ENCODE measurements at places on chromosomes 6 and 20. TPM values are rescaled to one million over a fixed set of nuclear protein-coding genes. Genes with fewer than 3 reads are reported as not detected.

ARG1 gene
- 0.30 TPM for total RNA-seq

OPN5 gene
- not detected for total RNA-seq

LAMA4 gene
- total RNA-seq = 47.1 TPM

ALDH5A1 gene
- 5.0 TPM for total RNA-seq

HLA-DOA gene
- 2.6 TPM for total RNA-seq

SLPI gene
- total RNA-seq = 306 TPM

DNA sequence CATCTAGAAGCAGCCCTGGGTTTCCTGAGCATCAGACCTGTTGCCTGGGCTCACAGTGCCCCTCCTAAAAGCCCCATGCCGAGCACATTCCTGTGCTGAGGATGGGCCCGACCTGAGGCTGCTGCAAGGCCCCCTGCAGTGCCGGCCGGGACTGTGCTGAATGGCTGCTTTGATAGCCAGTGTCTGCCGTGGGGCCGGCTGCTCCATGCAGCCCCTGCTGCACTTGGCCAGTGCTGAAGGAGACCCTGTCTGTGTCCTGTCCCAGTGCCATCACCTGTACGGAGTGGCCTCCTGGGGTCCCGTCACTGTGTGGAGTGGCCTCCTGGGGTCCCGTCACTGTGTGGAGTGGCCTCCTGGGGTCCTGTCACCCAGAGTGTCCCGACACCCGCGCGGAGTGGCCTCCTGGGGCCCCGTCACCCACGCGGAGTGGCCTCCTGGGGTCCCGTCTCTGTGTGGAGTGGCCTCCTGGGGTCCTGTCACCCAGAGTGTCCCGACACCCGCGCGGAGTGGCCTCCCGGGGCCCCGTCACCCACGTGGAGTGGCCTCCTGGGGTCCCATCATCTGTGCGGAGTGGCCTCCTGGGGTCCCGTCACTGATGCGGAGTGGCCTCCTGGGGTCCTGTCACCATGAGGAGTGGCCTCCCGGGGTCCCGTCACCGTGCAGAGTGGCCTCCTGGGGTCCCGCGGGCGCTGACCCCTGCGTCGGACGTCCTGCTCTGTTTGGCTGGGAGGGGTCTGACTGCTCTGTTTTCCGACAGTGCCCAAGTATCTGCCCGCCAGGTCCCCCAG, 7.0 kb downstream of the COL9A3 start:
- DNase-seq = no peak

GRCh38 chr6:52416629-52417151, 3.5 kb upstream of the EFHC1 start:
- no peak for DNase-seq

DNA sequence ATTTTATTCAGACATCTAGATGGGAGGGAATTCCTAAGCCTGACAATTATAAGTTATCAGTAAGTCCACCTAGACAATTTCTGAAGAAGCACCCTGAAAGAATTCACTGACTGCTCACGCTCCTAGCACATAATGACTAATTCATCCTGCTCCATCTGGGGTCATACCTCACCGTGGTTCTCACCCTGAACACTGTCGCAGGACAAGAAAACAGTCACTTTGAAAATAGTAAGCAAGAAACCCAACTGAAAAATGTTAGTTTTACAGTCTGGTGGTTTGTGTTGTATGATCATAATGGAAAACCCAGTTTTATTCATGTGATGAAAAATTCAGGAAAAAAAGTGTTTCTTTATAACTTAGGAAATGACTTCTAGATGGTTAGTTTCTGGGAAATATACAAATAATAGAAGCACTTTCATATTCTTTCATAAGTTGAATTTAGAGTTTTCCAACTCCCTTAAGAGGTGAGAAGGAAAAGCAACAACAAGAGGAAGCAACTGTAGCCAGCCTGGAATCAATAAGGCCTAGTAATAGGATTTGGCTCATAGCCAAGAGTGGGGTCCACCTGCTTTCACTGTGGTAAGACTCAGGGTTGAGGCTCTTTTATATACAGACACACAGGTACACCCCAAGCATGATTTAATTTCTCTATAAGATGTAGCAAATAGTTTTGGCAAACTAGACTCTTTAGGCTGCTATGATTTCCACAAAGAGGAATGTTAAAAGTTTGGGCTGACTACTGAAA, 94.1 kb downstream of the HIVEP2 start:
- DNase-seq = no peak

GRCh38 chr20:54668271-54669039, 193.1 kb downstream of the DOK5 start:
- DNase-seq = no peak

DNA sequence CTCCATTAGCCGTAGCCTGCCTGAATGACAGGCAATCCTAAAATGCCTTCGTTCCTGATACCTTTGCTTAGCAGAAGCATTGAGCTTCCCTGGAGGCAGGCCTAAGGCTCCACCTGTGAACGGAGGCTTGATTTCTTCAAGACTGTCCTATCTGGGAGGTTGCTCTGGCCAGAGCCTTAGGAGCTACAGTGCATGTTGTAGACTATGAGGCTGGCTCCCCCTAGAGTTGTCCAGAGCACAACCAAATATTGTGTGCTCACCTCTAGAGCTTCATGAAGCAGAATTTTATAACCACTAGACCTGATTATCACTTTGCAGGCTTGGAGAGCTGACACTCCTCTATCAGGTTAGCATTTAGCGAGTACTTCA, 217.8 kb downstream of the MAFB start:
- no peak for DNase-seq

DNA sequence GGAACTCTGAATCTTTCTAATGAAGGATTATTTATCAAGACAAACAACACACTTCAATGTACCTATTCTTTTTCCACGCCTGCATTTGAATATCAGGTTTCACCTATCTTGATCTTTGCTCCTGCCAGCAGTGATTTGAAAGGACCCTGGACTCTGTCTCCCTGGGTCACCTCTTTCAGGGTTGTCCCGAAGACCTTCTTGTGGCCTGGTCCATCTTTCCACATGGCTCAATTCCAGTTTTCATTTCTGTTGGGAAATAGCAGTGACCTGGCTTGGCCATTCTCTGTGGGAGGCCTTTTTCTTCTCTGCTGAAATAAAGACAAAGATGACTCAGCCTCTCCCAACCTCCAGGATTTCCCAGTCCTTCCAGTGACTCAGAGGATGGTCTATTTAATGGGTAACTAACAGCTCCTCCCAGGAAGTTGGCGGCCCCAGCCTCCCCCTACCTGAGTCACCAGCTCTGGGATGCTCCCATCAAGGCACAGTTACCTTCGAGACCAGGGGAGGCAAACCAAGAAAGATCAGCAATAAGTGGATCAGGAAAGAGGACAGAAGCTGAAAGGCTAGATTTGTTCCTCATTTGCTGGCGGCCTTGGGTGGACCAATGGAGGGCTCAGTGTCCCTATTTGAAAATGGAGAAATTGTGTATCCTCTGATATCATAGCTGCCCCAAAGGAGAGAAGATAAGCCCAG, 120.2 kb upstream of the RNF24 start:
- no peak for DNase-seq

- no peak for DNase-seq
Observed at GRCh38 chr20:7971536-7972280, 31.4 kb upstream of the HAO1 start.

- DNase-seq = no peak
Observed at GRCh38 chr6:18312368-18312767, 48.0 kb upstream of the DEK start.

- no peak for DNase-seq
Observed at GRCh38 chr6:38935051-38935450, 113.5 kb upstream of the GLP1R start.

GRCh38 chr20:39210341-39211036, 248.3 kb downstream of the DHX35 start:
- DNase-seq = no peak

DNA sequence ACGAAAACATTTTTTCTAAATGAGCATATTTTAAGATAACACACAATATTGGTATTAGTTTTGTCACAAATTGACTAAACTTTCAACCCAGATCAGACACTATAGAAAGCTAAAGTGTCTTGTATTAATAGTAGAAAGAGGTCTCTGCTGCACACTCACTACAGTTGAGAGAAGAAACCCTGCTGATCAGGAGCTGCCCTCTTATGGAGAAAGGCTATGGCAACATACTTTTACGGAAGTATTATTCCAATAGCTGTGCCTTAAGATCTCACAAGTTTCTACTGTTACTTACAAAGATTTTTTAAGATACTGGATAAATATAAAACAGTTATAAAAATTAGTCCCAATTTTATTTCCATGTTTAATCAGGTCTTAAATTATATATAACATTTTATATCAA, 155.7 kb downstream of the RIMS1 start:
- no peak for DNase-seq

Measured in right atrium auricular region (tissue), 2 donors.